Right renal cortex interstitium (tissue), 3 donors: ENCODE measurements at places on chromosomes 2 and 18. TPM values are rescaled to one million over a fixed set of nuclear protein-coding genes. Genes with fewer than 3 reads are reported as not detected.

- no peak for DNase-seq
These were observed 183.9 kb downstream of the EIPR1 start for GRCh38 chr2:3193443-3194330.

GRCh38 chr2:217299590-217299989 lies 439.7 kb upstream of the TNP1 start:
- DNase-seq: no peak

- DNase-seq: no peak
These were observed 306.7 kb upstream of the CHAC2 start for GRCh38 chr2:53460937-53461336.

Gene CD8A
- polyA plus RNA-seq: 0.18 TPM
